Nucleus accumbens (tissue), 56 donors: ENCODE measurements at places on chromosomes 1 and 21.

DNA sequence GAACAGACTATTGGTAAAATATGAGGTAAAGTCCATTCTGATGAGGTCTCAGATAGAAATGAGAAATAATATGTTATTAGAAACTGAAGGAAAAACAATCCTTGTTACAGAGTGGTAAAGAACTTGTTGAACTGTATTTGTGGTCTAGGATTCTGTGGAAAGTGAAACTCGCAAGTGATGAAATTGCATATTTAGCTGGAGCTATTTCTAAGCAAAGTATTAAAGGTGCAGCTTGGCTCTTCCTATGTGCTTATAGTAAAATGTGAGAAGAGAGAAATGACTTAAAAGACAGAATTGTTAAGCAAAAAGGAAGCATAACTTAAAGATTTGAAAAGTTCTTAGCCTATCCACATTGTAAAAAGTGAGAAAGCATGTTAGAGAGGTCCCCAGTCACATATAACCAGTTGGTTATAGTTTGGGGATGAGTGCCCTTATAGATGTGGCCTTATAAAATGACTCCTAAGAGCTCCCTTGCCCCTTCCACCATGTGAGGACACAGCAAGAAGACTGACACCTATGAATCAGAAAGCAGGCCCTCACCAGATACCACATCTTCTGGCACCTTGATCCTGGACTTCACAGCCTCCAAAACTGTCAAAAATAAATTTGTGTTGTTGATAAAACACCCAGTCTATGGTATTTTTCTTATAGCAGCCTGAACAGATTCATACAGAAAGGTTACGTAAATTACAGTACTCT is 24.8 kb downstream of the PHTF1 start:
- DNase-seq: no peak

DNA sequence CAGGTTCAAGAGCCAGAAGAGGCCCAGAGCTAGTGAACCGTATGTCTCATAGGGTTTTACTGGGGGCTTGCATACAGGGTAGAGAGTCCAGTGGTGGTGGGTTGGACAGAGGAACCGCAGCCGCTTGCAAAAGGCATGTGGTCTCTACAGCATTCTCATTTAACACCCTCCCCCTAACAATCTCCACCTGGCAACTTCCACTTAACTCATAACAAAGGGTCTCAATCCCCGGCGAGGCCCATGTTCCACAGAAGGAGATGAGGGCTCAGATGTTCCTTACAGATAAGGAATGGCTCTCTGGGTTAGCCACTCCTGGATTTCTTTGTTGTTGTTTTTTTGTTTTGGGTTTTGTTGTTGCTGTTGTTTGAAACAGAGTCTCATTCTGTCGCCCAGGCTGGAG is 106.1 kb downstream of the APP start:
- no peak for DNase-seq

- no peak for DNase-seq
These were observed 36.3 kb upstream of the AHCYL1 start for GRCh38 chr1:109948285-109948630.

- no peak for DNase-seq
These were observed 10.1 kb upstream of the CNN3 start for GRCh38 chr1:94936861-94937620.

DNA sequence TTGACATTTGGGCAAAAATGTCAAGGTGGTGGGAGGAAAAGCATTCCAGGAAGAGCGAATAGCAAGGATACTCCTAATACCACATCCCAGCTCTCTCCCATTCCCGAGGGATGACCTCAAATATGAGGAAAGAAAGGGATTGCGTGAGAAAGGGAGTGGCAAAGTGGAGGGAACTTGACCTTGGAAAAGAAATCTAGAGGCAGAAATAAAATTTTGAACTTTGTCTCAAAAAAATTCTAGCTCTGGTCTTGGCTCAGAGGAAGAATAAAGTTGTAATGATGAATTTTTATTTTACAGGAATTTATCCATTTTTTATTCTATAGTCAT is 127.8 kb downstream of the TBX19 start:
- no peak for DNase-seq

- DNase-seq: peak; percentile 46
These were observed 1.1 kb downstream of the RALGPS2 start for GRCh38 chr1:178726087-178726517.

DNA sequence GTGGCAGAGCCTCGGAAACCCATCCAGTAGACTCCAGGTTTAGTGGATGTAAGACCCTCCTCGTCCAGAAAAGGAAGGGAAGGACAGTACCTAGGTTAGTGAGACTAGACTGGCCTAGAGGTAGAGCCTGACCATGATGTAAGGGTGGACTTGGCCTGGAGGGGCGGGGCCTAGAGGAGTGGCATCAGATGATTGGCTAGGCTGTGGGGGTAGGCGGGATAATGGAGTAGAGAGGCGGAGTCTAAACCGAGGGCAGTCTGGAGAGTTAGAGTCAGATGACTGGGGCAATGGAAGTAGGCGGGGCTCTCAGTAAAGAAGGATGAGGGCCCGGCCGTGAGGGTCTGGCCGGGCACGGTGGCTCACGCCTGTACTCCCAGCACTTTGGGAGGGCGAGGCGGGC is 70.1 kb downstream of the EPHB2 start:
- no peak for DNase-seq
